ENCODE measurements at places on chromosomes 1 and 21. TPM values are rescaled to one million over a fixed set of nuclear protein-coding genes. Genes with fewer than 3 reads are reported as not detected.

The VAV3 gene
- total RNA-seq = not detected

The CFHR5 gene
- not detected for total RNA-seq

The ZBTB8A gene
- 9.7 TPM for total RNA-seq

The LYPD8 gene
- total RNA-seq = not detected

The PLD5 gene
- not detected for total RNA-seq

The RRAGC gene
- total RNA-seq = 11.7 TPM

The GCSAML gene
- not detected for total RNA-seq

The ARHGEF10L gene
- total RNA-seq = 14.7 TPM

The LRRC53 gene
- not detected for total RNA-seq

DNA sequence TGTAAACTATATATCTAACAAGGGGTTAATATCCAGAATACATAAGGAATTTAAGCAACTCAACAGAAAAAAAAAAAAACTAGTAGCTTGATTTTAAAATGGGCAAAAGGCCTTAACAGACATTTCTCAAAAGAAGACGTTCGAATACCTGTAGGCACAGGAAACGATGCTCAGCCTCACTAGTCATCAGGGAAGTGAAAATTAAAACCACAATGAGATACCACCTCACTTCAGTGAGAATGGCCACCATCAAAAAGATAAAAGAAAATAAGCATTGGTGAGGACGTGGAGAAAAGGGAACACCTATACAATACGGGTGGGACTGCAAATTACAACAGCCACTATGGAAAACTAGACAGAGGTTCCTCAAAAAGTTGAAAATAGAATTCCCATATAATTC is 37.3 kb downstream of the NPHP4 start:
- H3K36me3 ChIP-seq = 0 out of 2 replicates have a peak, but pooled peaks cover 4% of the 10 kb centered on the region
- no peaks in the 10 kb centered on the region for H3K27me3 ChIP-seq
- H3K27ac ChIP-seq = no peak overlapping the region
- H3K4me1 ChIP-seq = no peaks in the 10 kb centered on the region

DNA sequence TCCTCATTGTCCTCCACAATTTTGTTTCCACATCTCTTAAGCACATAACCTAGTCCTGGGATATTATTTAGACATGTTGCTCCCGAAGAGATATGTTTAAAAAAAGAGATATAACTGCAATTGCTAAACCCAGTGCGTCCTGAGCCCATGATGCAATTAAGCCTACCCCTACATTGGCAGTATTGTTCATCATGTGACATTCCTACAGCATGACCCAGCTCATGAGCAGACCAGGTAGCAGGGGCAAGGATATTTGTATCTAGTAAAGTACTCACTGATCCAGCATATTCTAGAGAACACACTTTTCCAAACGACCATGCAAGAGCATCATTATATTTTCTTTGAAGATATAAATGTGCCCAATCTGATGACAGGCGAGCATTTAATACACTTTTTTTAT is 1.2 kb downstream of the ADAM30 start:
- H3K4me1 ChIP-seq = no peaks in the 10 kb centered on the region
- H3K36me3 ChIP-seq = no peaks in the 10 kb centered on the region
- no peak overlapping the region for H3K27ac ChIP-seq
- DNase-seq = no peak
- no peak overlapping the region for H3K4me3 ChIP-seq
- 0 out of 2 replicates have a peak, but pooled peaks cover 5% of the 10 kb centered on the region for H3K27me3 ChIP-seq

DNA sequence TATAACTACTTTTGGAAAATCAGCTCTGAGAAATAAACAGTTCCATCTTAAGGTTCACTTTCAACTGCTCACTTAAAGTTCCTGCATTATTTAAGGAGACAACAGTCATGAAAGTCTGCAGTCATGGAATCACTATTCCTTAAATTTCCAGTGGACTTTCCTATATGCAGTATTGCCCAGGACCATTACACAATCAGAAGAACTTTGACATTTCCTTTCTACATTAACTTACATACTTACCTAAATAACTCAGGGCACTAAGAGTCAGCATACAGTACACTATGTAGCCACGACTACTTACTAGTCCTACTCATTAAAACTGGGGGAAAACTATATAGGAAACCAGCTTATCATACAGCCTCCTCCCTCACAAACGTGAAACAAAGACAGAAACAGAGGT is 220.1 kb downstream of the SLC45A1 start:
- DNase-seq = no peak
- no peaks in the 10 kb centered on the region for H3K36me3 ChIP-seq
- no peak overlapping the region for H3K4me3 ChIP-seq
- no peaks in the 10 kb centered on the region for H3K27me3 ChIP-seq
- no peaks in the 10 kb centered on the region for H3K4me1 ChIP-seq

GRCh38 chr1:44862829-44863401 is 19.9 kb upstream of the PTCH2 start:
- no peak overlapping the region for H3K4me3 ChIP-seq
- no peaks in the 10 kb centered on the region for H3K36me3 ChIP-seq
- no peaks in the 10 kb centered on the region for H3K4me1 ChIP-seq
- H3K27me3 ChIP-seq = no peaks in the 10 kb centered on the region

GRCh38 chr1:243447844-243448243 is 192.0 kb downstream of the SDCCAG8 start:
- H3K4me1 ChIP-seq = no peaks in the 10 kb centered on the region
- DNase-seq = no peak
- no peak overlapping the region for H3K27ac ChIP-seq
- no peaks in the 10 kb centered on the region for H3K36me3 ChIP-seq
- no peaks in the 10 kb centered on the region for H3K27me3 ChIP-seq

DNA sequence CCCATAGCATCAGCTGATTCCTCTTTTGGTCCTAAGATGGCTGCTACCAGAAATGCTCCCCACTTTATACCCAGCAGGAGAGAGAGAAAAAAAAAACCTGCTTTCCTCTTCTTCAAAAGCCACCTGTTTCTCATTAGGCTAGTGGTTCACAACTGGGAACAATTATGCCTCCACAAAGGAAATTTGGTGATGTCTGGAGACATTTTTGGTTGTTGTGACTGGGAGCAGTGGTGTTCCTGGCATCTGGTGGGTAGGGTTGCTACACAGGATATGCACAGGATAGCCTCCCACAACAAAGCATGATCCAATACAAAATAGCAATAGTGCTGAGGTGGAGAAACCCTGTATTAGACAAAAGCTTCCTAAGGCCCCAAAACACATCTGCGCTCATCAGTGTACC is 38.5 kb upstream of the SGIP1 start:
- H3K36me3 ChIP-seq = no peaks in the 10 kb centered on the region
- no peak for DNase-seq
- no peak overlapping the region for H3K4me3 ChIP-seq

DNA sequence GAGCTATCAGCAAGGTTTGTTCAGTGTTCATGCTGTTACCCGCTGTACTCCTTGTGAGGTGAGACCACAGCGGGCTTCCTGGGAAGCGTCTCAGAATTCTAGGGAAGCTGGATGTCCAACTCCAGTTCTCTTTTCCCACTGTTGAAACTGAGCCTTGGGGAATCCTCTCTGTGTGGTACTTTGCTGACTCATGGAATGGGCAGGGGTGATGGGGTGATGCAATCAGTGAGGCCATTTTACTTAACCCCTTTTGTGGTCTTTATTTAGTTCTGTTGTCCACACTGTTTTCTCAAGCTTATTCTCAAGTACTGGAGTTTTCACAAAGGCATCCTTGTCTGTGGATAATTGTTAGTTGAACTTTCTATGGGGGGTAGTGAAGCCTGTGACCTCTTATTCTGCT is 42.6 kb downstream of the ACKR1 start:
- no peaks in the 10 kb centered on the region for H3K36me3 ChIP-seq
- no peak overlapping the region for H3K27ac ChIP-seq
- H3K27me3 ChIP-seq = no peaks in the 10 kb centered on the region
- DNase-seq = no peak
- H3K4me1 ChIP-seq = no peaks in the 10 kb centered on the region
- no peak overlapping the region for H3K4me3 ChIP-seq

GRCh38 chr21:43731476-43731875 is 12.5 kb downstream of the PDXK start:
- DNase-seq = no peak
- H3K4me1 ChIP-seq = peaks cover 34% of the 10 kb centered on the region
- H3K4me3 ChIP-seq = no peak overlapping the region

DNA sequence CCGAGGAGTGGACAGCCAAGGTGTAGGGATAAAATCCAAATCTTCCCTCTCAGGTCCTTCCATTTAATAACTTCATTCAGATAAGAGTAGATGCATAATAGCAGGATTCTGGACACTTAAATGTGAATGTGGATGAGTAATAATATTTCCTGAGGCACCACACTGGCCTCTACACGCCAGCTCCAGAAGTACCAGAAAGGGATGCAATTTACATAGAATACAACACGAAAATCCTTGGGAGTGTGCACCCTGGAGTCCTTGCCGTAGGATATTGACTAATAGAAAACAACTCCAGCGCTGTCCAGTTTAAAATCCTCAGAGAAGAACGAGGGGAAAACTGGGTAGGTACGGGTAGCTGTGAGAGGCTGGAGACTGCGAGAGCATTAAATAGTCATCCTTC is 6.9 kb downstream of the PLXNA2 start:
- H3K4me3 ChIP-seq = no peak overlapping the region
- DNase-seq = no peak
- H3K27me3 ChIP-seq = peaks cover 45% of the 10 kb centered on the region
- no peaks in the 10 kb centered on the region for H3K36me3 ChIP-seq

GRCh38 chr1:91724231-91724630 is 161.7 kb downstream of the TGFBR3 start:
- H3K27me3 ChIP-seq = no peaks in the 10 kb centered on the region
- no peak overlapping the region for H3K4me3 ChIP-seq
- H3K4me1 ChIP-seq = no peaks in the 10 kb centered on the region
- DNase-seq = no peak
- H3K36me3 ChIP-seq = no peaks in the 10 kb centered on the region

DNA sequence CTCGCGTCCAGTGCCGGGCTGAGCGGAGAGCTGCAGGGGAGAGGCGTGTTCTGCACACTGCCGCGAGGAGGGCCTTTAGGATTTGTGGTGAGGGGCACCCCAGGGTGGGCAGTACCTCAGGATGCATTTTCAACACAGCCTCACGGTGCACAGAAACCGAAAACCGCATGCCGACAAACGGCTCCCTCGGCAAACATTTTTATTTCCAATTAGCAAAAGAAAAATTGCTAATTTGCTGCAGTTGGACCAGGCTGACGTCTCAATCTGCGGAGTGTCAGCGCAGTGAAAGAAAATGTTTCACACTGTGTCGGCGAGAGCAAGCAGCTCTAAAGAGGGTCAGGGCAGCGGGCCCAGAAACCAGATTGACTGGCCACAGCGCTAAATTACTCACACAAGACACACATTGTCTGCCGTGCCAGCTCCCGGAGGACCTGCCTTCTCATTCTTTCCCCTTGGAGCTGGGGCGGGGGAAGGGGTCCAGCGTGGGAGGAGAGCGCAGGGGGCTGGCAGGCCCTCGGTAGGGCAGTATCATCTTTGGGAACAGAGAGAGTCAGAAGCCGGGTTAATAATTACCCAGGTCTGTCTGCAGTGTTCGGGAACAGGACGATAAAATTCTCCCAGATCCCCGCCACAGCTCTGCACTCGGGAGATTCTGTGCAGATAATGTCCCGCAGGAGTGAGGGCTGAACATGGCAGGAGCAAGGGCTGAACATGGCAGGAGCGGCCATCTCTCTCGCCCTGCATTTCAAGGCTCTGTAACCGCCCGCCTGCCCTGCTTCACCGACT is 150.2 kb downstream of the PRDM16 start:
- H3K36me3 ChIP-seq = no peaks in the 10 kb centered on the region
- no peak overlapping the region for H3K27ac ChIP-seq
- H3K4me1 ChIP-seq = no peaks in the 10 kb centered on the region
- H3K27me3 ChIP-seq = no peaks in the 10 kb centered on the region
- H3K4me3 ChIP-seq = no peak overlapping the region

- H3K27ac ChIP-seq = no peak overlapping the region
- no peak for DNase-seq
- no peak overlapping the region for H3K4me3 ChIP-seq
- no peaks in the 10 kb centered on the region for H3K27me3 ChIP-seq
These were observed 83.8 kb downstream of the RHOU start for GRCh38 chr1:228818928-228819630.

GRCh38 chr1:183911285-183911684 is 106.4 kb downstream of the RGL1 start:
- H3K27ac ChIP-seq = no peak overlapping the region
- 0 out of 2 replicates have a peak, but pooled peaks cover 2% of the 10 kb centered on the region for H3K4me1 ChIP-seq
- DNase-seq = no peak
- no peak overlapping the region for H3K4me3 ChIP-seq

DNA sequence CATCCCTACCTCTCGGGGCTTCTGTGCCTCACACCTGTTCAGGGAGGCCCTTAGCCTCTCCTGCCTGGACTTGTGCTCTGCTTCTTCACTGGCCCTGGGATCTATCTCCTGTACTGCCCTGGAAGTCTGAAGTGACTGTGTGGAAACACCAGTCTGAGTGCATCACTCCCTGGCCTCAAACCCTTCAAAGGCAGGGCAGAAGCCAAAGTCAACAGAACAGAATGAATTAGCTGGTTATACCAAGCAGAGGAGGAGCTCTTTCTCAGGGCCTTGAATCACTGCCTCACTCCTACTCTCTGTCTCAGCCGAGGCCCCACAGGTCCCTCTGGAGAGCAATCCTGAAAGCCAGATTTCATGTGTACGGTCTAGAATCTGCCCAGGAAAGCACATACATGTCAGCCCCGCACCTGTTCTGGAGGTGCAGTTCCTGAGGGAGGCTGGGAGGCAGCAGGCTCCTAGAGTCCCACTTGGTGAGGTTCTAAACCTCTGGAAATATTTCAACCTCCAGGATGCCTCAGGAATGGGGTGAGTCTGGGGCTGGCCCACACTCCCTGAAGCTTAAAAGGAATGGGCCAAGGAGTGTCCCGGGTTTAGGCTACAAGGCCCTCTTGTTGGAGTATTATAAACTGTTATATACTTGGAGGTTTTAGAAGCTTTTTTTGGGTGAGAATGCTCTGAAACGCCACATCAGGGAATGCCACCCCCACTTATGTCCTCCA is 98.3 kb downstream of the ABCA4 start:
- no peaks in the 10 kb centered on the region for H3K27me3 ChIP-seq
- DNase-seq = no peak
- H3K4me1 ChIP-seq = peaks cover 23% of the 10 kb centered on the region
- no peaks in the 10 kb centered on the region for H3K36me3 ChIP-seq
- no peak overlapping the region for H3K4me3 ChIP-seq
- no peak overlapping the region for H3K27ac ChIP-seq

- no peaks in the 10 kb centered on the region for H3K27me3 ChIP-seq
- H3K4me3 ChIP-seq = no peak overlapping the region
- H3K4me1 ChIP-seq = peaks cover 6% of the 10 kb centered on the region
- no peak for DNase-seq
These were observed 197.8 kb upstream of the HMCN1 start for GRCh38 chr1:185536165-185536920.
